ENCODE measurements at places on chromosomes 7 and 10.

GRCh38 chr10:24427678-24428409, 218.9 kb downstream of the KIAA1217 start:
- DNase-seq = no peak

DNA sequence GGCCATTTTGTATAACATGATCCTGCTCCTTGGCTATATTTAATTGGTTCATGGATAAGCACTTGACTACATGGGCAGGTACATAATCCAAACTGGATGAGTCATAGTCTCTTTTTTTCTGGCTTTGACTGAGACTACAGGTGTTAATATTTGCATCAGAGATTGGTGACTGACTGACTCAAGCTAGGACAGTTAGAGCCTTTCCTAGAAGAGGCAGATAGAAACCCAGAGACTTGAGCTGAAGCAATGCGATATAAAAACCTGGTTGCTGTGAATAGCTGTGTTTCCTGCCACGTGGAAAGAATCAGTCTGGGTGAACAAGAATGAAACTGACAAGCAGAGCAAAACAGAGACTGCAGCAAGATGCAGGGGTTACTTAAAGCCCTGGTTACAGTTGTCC, 81.0 kb downstream of the SAMD9 start:
- no peak for DNase-seq

GRCh38 chr7:136009488-136010079, 32.4 kb upstream of the MTPN start:
- no peak for DNase-seq

DNA sequence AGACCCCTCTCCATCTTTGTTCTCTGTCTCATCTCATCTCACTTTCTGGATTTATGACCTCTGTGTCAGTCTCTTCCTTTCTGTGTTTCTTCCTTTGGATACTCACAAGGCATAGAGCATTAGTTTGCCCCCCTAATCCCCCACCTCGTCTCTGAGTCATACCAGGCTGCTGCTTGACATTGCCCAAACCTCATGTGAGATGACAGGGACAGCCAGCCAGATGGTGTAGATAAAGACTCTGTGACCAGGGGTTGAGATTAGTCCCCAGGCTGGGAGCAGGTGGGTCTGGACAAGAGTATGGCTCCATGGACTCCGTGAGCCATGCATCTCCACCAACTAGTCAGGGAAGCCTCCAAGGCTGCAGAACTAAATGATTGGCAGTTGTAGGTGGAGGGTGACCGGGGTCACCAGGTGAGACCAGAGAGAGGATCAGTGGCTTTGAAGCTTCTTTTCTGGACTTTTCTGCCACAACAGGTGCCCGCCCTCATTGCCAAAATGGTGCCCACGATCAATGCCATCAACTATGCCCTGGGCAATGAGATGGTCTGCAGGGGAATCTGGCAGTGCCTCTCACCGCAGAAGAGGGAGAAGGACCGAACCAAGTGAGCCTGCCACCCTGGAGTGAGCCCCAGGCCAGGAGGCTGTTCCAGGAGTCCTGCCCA, 13.3 kb downstream of the RGR start:
- DNase-seq = no peak

DNA sequence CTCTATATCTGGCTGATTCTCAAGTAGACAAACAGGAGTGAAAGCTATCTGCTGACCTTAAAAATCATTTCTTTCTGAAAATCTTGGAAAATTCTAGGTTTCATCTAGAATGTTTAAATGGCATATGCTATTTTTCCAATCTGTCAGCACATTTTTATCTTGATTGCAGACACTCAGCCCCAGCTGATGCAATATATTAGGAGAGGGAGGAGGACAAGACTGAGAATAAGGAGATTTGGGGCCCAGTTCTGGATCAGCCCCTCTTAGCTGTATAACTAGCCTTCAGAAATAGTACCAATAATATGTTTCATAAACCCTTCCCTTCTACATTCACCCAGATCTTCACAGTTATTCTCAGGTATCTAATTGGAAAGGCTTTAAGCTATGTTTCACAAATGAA, 131.2 kb downstream of the HDAC9 start:
- DNase-seq = no peak

- DNase-seq = no peak
Observed at GRCh38 chr7:159015454-159016410, 128.9 kb downstream of the VIPR2 start.

- DNase-seq = no peak
Observed at GRCh38 chr7:149317986-149318672, 56.1 kb downstream of the ZNF783 start.

DNA sequence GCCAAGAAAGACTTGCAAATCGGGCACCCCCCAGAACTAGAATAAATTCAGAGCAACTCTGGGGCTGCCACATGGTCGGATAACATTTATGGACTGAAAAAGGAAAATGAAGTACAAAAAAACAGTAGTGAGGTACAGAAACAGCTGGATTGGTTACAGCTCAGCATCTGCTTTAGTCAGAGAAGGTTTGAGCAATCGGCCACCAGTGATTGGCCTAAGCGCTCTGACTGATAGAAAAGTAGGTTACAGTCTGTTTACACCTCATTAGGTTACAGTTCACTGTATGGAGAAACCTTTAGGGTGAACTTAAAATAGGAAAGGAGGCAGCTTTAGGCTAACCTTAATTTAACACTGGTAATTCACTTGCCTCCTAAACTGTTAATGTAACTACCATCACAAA, 102.0 kb upstream of the DKK1 start:
- no peak for DNase-seq

Measured in RWPE2 (cell line).